ENCODE measurements at places on chromosomes 5 and 9.

GRCh38 chr5:132065351-132065937 lies 5.0 kb downstream of the IL3 start:
- DNase-seq: peak; percentile 59

GRCh38 chr5:145586661-145587307 lies 248.4 kb downstream of the PRELID2 start:
- no peak for DNase-seq

DNA sequence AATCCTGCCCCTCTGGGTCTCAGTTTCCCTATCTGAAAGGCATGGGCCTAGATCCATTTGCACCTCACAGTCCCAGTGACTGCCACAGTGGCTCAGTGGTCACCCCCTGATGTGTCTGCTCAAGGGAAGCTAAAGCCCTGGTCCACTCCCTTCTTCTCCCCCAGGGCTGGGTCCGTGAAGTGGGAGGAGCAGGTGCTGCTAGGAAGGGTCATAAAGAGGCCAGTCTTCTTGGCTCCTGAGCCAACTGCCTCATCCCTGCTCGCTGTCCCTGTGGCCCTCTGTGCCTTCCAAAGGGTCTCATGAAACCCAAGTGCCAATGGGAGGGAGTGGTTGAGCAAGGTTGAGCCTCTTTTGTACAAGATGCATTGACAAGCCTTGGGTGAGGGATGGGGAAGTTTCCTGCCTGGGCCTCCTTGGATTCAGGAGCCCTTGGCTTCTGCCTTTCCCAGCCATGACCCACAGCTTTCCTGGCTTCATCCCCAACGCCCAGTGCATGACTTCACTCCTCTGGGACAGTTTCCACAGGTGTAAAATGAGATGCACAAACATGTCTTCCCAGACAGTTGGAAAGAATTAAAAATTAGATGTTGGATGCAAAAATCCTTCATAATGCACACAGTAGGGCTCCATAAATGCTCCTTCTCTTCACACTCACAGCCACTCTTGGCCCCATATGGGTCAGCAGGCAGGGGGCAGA lies 1.6 kb upstream of the SLC6A7 start:
- no peak for DNase-seq

- no peak for DNase-seq
Measured at GRCh38 chr9:85157772-85158171, 488.2 kb downstream of the NTRK2 start.

DNA sequence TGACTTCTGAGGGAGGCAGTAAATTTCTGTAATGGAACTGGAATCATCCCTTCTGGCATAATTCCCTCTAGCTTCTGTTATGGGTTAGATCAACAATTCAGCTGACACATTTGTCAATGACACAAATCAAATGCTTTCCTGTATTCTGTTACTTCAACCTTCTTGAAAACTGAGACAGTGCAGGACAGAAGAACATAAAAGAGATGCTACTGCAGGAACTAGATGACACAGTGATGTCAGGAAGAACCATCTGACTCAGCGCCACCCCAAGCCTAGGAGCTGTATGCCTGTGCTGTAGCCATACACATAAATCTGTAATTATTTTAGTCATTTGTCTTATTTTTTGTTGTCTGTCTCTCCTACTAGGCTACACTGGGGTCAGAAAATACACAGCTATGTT lies 18.2 kb upstream of the CEP120 start:
- DNase-seq: no peak

GRCh38 chr5:96868603-96869371 lies 7.5 kb upstream of the ERAP2 start:
- no peak for DNase-seq

- DNase-seq: no peak
Measured at GRCh38 chr9:86807367-86807976, 139.8 kb downstream of the GAS1 start.

All from activated naive CD4-positive, alpha-beta T cell treated with anti-CD3 and anti-CD28 coated beads, Interleukin-2, amount 50 U/mL, for 72 hours (primary cell).